ENCODE measurements at places on chromosomes 3 and 15.

GRCh38 chr3:108338901-108339545 lies 42.7 kb downstream of the HHLA2 start:
- DNase-seq = no peak

DNA sequence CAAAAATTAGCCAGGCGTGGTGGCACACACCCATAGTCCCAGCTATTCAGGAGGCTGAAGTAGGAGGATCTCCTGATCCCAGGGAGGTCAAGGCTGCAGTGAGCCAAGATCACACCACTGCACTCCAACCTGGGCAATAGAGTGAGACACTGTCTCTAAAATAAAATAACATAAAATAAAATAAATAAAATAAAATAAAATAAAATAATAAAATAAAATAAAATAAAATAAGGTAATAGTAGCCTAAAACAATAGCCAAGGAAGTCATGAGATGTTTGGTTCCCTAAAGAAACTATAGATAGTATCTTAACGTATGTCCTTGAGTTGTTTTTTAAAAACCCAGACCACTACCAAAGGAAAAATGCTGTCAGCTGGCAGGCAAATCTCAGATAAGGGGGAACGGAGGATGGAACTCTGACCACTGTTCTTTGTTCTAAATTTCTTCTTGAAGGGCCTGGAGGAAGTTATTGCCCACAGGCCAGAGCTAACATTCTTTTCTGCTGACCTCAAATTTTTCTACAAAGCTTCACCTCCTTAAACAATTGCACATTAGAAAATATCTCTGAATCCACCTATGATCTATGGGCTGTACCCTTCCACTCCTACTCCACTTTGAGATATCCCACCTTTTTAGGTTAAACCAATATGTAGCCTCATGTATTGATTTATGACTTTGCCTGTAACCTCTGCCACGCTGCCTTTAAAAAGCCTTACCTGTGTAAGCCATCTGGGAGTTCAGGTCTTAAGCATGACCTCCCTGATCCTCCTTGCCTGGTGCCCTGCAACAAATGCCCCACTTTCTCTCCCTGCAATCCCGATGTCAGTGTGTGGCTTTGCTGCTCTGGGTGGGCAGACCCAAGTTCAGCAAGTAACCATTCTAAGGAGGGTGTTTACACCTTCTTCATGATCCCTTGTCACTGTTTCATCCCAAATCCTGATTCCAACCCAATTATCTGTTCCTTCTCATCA lies 126.2 kb upstream of the BHLHE40 start:
- DNase-seq = no peak

DNA sequence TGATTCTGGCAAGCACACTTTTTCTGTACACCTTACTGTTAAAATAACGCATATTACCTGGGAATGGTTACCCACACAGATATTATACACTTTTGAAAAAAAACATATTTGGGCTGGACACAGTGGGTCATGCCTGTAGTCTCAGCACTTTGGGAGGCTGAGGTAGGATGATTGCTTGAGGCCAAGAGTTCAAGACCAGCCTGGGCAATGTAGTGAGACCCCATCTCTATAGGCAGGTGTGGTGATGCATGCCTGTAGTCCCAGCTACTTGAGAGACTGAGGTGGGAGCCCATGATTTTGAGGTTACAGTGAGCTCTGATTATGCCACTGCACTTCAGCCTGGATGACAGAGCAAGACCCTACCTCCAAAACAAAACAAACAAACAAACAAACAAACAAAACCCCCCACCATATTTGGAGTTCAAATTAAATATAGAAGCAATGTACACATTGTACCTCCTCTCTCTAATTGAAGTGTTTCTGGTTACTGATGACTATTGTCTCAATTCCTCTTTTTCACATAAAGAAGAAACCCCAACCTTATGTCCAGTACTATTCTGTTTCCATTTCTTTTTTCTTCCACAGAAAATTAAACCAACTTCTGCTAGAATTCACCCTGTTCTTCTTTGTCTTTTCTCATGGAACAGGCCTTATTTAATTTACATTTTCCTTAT lies 152.6 kb upstream of the UMPS start:
- no peak for DNase-seq

DNA sequence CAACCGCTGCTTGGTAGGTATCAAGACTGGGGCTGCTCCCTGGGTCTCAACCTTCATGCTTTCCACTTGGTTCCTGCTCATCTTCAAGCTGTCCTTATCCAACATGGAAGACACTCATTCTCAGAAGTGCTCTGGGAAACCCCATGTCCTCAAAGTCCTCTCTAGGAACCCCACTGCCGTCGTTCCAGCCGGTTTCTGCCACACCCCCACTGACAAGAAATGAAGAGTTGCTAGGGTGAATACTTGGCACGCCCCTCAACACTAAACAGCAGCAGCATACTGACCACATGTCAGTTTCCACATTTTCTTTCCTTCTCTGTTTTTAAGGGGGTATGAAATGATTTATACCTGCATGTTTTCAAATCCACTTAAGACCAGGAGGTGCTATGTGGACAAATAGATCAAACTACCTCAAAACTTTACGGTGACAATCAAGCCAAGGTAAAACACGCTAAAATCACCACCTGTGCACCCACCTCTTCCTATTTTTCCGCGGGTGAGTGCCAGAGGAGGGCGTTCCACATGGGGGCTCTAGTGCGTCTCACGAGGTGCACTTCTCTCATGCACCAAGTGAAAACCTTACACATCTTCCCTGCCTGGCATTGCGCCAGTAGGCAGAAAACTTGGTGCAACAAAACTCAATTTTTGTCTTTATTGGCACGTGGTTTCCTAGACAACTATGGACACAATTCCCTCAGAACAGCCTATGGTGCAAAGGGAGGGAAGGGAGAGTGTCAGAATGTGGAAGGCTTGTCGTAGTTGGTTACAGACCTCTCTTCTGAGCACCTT lies 125.1 kb downstream of the TJP1 start:
- no peak for DNase-seq

Data from stimulated activated CD4-positive, alpha-beta T cell treated with anti-CD3 and anti-CD28 coated beads, Interleukin-12 subunit alpha, Interleukin-12 subunit beta, amount 100 ng/mL, for 24 hours (primary cell).